Activated CD4-positive, CD25-positive, alpha-beta regulatory T cell treated with anti-CD3 and anti-CD28 coated beads, Interleukin-2, amount 50 U/mL, for 24 hours (primary cell): ENCODE measurements at places on chromosomes 16 and 17.

GRCh38 chr16:7482596-7483290, 150.1 kb downstream of the RBFOX1 start:
- no peak for ATAC-seq

- no peak for ATAC-seq
These were observed 148.1 kb downstream of the MRM1 start for GRCh38 chr17:36749493-36749892.

DNA sequence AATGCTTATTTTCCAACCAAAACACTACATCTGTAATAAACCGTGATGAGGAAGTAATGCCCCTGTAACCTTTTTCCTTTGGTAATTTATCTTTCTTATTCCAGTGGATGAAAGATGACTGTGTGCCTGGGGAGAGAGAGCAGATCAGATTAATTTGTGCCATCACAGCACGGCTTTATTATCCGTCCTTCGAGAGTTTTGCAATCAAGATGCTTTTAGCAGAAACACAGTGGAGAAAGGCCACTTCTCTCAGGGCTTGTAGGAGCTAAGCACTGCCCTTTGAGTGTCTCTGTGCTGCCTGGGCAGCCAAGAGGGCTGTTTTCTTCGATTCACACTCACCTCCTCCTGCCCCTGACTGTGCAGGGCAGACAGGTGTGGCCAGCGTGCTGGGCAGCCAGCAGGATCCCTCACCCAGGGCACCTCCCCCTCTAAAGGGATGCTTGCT, 190.2 kb downstream of the PRKCA start:
- ATAC-seq: no peak

DNA sequence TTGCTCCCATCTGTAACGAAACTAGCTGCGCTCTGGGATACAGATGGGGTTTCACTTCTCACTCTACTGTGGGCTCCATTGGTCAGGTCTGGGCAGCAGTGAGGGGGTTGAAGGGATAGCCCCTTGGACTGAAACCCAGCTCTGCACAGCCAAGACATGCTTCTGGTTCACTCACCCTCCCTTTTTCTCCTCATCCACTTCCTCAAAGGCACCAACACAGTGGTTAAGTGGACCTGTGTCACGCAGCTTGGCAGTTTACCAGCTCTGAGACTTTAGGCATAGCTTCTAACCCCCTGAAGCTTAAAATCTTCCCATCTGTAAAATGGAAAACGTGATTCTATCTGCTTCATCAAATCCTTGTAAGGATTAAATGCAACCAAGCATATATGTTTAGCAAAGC, 11.5 kb upstream of the KRT38 start:
- ATAC-seq: no peak

GRCh38 chr17:65551267-65552040, 10.0 kb downstream of the AXIN2 start:
- no peak for ATAC-seq

GRCh38 chr16:81545470-81546250, 101.1 kb downstream of the CMIP start:
- ATAC-seq: no peak

DNA sequence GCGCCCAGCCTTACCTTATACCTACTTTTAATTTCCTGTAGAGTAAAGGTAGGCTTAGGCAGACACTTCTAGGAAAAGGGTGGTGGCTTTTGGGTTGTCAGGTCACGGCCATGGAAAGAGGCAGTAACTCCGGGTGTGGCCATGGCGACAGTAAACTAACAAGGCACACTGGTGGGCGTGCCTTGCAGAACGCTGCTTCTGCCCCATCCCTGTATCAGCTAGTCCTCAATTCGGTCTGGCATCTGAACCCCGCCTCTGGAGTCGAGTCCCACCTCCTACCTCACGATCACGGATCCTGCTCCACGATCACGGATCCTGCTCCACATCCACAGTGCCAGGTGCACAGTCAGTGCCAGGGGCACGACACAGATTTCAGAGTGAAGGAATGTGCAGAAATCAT, 5.6 kb downstream of the ADCY9 start:
- no peak for ATAC-seq

GRCh38 chr16:24288516-24288915, 32.4 kb downstream of the CACNG3 start:
- no peak for ATAC-seq

DNA sequence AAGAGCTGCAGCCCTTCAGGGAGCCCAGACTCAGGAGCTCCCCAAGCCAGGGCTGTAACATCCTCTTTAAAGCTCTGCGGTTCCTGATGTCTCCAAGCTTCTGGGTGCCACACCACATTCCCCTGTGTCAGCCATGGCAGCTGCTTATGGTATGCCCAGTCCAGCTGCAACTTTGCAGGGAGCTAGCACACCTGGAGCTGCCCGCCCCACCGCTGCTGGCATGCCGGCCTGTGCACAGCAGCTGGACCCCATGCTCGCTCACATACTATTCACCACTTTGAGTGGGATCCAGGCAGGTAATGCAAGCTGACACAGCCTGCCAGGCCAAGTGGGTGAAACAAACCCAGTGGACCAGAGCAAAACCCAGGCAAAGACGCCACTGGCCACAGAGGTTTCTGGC, 305.6 kb upstream of the AXIN2 start:
- ATAC-seq: no peak

DNA sequence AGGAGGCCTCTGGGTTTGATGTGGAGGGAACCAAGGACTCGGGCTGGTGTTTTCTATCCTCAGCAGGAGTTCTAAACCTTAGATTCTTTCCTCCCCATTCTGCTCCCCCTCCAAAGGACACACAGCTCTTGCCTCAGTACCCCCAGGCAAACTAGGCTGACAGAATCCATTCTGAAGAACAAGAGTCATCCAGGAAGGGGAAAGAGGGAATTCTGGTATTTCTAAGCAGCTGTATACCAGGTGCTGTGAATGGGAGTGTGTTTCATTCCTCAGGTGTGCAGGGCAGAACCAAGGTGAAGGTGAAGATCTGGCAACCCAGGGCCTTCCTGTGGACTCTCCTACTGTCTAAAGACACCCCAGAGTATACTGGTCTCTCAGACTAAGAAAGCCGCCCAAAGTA, 4.1 kb downstream of the INPP5K start:
- no peak for ATAC-seq
